Activated naive CD4-positive, alpha-beta T cell treated with anti-CD3 and anti-CD28 coated beads for 36 hours (primary cell): ENCODE measurements at places on chromosomes 13 and 19.
A peak's percentile ranks its signal among the peaks of the same experiment; 100 is the strongest.

DNA sequence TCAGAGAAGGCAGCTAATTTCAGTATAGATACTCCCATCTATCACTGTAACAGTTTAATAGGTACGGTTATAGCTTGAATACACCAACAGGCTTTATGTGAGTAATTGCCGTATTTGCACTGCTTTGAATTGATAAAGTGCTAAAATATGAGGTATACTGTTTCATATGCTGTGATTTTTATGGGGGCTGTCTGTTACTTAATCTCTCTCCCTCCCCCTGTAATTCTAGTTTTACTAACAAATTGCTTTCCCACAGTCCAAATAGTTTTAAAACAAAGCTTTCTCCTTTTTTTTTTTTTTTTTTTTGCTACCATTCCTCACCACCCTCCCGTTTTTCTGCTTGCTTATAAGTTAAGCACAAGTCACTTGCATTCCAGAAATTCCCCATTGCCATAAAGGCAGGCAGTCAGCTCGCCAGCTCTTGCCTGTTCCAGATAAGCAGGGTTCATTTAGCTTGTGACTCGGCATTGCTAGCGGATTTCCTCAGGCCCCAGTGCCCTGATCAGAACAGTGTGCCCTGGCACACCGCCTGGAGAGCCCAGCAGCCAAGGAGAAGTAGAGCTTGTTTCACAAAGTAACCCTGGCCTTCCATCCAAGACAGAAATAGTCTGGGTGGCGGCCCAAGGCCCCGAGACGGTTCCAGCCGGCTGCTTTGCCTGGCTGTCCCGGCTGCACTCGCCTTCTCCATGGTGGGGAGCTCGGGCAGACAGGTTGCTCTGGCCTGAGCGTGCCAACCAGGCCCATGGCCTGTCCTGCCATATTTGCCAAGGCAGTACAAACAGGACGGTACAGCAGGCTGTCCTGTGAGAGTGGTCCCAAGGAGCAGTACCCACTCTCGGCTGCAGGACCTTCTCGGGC, 43.5 kb upstream of the NPAS1 start:
- no peak for DNase-seq

GRCh38 chr13:23847497-23847896, 41.7 kb downstream of the MIPEP start:
- DNase-seq, result no peak

DNA sequence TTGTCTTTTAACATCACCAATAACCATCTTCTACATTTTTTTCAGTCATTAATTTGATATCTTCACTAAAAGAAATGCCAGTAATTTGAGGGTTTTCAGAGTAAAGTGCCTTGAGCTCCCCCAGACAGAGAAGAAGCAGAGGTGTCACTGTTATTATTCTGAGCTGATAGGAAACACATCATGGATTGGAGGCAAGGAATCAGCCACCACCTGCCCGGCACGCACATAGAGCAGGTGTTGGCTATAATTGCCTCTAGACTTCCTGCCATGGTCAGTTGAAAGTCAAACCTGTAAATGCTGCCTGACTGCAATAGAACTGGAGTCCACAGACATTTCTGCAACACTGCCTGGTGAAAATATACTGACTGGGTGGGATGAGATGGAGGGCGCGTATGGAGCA, 776.6 kb downstream of the UQCRFS1 start:
- no peak for DNase-seq

GRCh38 chr13:46198696-46199193, 13.0 kb upstream of the LRRC63 start:
- no peak for DNase-seq

DNA sequence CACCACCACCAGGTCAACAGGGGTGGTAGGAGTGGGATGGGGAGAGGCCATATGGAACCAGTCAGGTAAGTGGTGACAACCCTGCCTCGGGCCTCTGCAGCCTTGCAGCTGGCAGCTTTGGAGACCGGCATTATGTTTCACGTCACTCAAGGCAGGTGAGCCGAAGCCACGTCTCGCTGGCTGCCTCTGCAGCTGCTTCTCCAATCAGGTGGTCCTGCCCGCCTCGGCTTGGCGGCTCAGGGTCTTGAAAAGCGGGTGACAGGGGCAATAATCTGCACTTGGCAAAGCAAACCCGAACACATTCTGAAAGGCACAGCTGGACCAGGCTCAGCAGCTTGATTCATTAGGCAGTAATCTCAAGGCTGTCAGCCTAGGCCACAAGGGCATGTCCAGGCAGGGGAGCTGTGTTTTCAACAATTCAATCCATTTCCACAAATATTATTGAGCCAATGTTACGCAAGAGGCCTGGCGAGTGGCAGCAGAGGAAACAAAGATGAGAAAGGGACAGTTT, 77.4 kb upstream of the PCDH8 start:
- DNase-seq, result no peak

GRCh38 chr13:98749501-98749900, 3.0 kb downstream of the SLC15A1 start:
- no peak for DNase-seq

DNA sequence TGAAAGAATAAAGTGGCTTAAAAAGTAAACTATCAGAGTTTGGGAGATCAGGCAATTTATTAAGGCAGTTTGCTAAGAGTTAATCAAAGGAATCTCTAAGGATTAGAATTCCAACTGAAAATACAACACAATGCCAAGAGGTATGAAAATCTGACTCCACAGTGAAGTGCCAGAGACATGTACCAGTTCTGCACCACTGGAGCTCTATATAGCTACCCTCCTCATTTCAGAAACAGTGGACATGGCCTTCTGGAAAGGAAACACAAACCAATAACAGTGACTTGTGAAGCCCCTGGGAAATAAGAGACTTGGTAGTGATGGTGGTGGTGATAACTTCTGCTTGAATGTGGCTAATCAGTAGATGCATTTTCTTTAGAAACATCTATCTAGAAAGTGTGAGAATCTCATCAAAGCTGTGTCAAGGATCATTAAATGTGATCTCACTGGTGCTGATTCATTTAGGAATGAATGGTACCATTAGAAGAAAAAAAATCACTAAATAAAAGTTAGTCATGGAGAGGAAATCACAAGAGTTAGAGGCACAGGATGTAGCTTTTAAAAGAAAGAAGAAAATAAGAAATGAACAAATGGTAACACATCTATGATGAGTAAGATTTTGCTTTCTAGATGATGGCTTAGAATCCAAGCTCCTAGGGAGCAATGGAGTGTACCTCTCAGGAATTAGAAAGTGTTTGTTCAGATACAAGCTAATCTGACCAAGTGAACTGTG, 20.1 kb upstream of the N4BP2L1 start:
- DNase-seq, result no peak

DNA sequence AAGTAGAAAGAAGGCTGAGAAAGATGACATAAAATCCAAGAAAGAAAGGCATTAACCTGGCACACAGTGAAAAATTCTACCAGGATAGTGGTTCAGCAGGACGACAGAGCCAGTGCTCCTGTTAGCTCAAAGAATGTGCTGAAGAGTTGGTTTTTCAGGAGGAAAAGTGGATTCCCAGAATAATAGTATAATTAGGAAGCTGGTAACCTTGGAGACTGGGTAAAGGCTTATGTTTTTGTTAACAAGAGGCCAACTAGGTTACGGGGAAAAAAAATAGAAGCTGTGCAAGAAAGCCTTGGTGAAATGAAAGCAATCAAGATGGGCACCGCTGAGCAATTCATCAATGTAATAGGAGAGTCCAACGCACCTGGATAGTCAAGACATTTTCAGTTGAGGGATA, 54.7 kb downstream of the SLC15A1 start:
- DNase-seq, result no peak

DNA sequence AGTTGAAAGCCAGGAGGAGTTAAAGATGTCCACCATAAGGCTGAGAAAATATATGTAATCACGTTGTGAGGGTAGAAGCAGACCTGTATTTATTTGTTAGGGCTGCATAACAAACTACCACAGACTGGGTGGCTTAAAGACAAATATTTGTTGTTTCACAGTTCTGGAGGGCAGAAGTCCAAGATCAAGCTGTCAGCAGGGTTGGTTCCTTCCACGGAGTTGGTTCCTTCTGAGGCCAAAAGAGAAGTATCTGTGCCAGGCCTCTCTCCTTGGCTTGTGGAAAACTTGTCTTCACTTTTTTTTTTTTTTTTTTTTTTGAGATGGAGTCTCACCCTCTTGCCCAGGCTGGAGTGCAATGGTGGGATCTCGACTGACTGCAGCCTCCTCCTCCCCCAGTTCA, 73.7 kb upstream of the SLAIN1 start:
- DNase-seq, result no peak

GRCh38 chr13:76029706-76030105, 393.6 kb downstream of the LMO7 start:
- DNase-seq, result no peak

GRCh38 chr19:5680084-5680436, 256 bp downstream of the MICOS13 start:
- DNase-seq, result no peak

- peak; percentile 59 for DNase-seq
These were observed 755 bp upstream of the RAB3A start for GRCh38 chr19:18204394-18205199.

DNA sequence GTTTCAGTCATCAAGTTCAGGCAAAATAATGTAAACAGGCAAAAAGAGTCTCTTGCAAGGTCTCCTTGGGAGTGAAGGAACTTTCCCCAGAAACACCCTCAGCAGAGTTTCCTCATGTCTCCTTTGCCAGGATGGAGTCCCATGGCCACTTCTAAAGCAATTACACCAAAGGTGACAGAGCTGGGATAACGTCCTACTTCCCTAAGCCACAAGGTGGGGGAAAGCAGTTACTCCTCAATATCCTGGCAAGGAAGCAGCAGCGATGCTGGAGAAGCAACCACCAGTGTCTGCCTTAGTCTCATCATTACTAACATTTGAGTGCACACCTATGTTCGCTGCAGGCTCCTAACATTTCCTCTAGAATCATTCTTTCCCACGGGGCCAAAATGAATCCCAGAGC, 88.6 kb downstream of the UBL3 start:
- DNase-seq, result no peak

DNA sequence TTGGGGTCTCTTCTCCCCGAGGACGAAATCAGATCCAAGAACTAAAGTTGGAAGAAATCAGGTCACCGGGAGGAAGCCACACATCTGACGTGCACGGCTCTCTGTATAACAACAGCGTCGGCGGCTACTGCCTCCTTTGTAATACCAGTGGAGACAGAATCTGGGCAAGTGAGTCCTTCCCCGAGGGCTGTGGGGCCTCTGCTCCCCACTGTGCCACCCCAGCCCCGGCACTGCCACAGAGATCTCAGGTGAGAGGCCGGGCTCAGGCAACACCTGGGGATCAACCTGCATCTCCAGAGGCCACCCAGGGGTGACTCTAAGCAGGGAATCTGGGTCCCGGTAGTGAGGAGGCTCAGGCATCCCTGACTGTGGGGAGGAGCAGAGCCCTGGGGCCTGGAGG, 33.7 kb upstream of the C13orf46 start:
- no peak for DNase-seq

- DNase-seq, result no peak
These were observed 6.0 kb upstream of the RNF6 start for GRCh38 chr13:26228096-26228495.

DNA sequence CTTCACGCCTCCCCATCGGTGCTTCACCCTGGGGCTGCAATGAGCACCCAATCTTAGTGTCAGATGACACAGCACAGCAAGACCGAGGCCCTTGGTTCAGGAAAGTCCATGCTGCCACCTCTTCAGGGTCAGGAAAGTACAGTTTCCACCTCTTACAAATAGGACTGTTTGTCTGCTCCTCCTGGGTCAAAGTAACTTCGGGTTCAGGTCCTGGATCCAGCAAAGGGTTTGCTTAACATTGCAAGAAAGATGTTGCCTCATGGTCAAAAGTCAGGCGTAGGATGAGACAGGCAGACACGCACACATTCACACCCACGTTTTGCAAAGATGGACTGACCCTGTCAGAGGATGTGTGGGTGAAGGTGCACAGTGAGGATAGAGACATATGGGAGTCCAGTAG, 1.6 kb upstream of the CYP2B6 start:
- DNase-seq, result no peak

DNA sequence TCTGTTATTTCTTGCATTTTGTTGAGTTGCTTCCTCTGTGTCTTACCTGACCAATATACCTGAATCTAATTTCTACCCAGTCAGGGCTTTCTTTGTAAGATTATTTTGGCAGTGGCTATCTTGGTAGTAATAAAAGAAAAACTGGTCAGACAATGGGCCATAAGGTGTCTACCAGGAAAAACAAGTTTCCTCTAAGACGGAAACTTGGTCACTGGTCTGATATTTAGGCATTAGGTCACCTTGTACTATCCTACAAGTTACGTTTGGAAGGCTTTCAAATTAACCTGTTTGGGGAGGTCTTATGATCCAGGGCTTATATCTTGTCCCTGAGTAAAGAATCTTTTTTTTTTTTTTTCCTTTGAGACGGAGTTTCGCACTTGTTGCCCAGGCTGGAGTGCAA, 9.2 kb downstream of the ZNF823 start:
- no peak for DNase-seq

- no peak for DNase-seq
These were observed 404.4 kb downstream of the SPRY2 start for GRCh38 chr13:79936368-79937136.

DNA sequence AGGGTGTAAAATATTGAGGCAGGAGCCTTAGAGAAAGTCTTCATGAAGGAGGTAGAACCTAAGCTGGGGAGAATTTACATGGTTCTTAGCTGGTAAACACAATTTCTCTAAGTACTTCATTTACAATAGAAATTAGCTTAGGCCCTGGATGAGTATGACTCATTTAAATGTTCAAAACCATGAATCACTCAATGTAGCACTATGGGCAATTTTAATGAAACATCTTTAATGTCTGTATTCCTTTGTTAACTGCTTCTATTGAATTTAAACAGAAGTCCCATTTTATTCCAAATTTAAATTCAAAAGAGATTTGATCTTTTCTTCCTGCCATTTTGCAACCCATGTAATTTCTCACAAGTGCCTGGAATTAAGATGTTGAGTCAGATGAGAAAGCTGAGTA, 252.1 kb downstream of the RFC3 start:
- DNase-seq, result no peak

DNA sequence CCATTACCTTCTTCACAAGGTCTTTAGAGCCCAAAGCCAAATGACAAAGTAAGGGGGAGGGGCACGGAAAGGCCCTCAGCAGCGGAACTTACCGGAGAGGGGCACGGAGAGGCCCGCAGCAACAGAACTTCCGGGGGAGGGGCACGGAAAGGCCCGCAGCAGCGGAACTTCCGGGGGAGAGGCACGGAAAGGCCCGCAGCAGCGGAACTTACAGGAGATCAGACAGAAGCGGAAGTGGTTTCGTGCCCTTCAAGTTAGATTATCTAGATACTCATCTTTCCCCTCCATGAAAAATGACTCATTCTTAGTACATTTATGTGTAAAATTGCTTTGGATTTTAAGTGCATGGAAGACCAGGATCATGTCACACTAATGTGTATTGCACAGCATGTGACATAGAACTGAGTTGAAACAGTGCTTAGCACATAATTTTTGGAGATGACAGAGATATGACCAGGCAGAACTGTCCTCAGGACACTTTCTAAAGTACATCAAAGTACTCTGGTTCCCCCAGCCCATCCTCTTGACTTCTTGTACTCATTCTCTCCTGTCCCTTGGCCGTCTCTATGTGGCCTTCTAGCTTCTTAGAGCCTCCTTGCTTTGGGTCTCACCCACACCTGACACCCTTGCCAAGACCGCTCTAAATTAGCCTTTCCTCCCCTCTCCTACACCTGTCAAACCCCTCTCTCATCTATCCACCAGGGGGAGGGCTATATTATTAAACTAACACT, 25.7 kb upstream of the TPTE2 start:
- DNase-seq, result peak; percentile 94
